ENCODE measurements at places on chromosomes 12 and 14.

DNA sequence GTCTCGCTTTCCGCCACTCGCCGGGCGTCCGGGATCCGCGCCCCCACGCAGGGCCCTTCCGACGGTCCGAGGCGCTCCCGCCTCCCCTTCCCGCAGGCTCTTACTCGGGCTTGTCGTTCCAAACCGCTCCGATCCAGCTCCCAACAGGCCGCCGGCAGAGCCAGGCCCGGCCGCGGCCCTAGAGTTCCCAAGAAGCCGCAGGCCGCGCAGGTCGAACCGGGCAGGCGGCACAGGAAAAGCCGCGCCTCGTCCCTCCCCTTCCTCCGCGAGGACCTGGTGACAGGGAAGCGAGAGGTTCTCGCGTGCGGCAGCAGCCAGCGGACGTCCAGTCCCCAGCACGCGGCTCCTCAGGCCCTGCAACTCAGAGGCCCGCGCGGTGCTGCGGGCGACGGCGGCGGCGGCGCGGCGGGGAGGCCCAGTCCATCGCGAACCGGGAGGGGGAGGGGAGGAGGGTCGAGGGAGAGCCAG lies 272 bp downstream of the HECTD1 start:
- no peak for DNase-seq

DNA sequence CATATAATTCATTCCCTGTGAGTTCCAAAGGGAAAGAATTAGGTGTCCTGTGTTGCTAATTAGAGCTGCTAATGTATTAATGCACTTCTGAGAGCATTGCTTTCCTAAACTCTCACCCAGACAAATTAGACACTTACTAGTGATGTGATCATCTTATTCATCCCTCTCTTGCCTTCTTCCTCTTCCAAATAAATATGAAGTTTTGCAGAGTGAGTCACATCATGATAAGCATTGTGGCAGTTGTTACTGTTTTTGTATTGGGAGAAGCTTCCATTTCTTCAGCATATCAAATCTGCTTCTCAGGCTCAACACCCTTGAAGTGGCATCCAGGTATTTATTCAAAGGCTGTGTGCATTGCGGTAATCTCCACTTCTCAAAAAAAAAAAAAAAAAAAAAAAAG lies 37.3 kb upstream of the E2F7 start:
- DNase-seq, result peak; percentile 87

GRCh38 chr14:60485598-60486251 lies at the start of gene C14orf39:
Gene C14orf39, minus strand, starts transcription at chr14:60486063. Its CDS starts 985 bp downstream, at chr14:60485078.
- DNase-seq, result peak; percentile 57

- DNase-seq, result peak; percentile 20
Measured at GRCh38 chr12:94954029-94954685, 49.3 kb downstream of the NDUFA12 start.

DNA sequence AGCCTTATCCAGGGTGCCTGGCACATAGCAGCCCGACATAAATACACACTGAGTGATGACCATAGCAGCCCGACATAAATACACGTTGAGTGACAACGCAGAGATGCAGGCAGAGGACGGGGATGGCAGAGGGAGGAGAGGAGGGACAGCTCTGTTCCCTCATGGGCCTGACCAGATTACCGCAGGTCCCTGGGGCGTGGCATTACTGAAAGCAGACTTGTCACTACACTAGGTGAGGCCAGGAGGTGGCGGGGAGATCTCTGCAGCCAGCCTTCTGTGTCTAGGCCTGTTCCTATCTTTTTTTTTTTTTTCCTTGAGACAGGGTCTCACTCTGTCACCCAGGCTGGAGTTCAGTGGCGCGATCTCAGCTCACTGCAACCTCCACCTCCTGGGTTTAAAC lies 69.0 kb downstream of the HRK start:
- no peak for DNase-seq
